ENCODE measurements at places on chromosomes 2 and 18. TPM values are rescaled to one million over a fixed set of nuclear protein-coding genes. Genes with fewer than 3 reads are reported as not detected.

Gene MYCN
- 8.7 TPM for total RNA-seq

Gene PROM2
- 1.8 TPM for total RNA-seq

GRCh38 chr2:169254774-169255173 lies 107.6 kb downstream of the LRP2 start:
- no peak for DNase-seq

Gene FAM117B
- total RNA-seq: 11.3 TPM

All from spinal cord (tissue), 10 donors.